Left renal cortex interstitium (tissue), 4 donors: ENCODE measurements at places on chromosomes 7 and 10.

- no peak for DNase-seq
These were observed 27.5 kb downstream of the DLG5 start for GRCh38 chr10:77899080-77899477.

- no peak for DNase-seq
These were observed 21.5 kb downstream of the SH3PXD2A start for GRCh38 chr10:103833731-103834365.

DNA sequence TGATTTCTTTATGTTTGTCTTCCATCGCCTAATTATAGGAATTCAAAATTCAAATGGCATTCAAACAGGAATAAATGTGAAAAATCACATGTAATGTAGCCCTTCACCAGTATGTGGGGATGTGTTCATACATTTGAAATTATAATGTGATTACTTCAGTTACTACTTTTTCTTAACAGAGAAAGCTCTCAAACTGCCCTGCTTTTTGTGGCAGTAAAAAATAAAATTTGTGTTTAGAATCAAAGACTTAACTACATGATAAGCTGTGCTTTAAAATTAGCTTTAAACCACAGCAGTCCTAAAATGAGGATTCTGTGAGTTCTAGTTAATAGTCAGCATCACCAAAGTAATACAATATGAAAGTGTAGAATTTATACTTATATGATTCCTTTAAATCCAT is 7.8 kb upstream of the HERC4 start:
- DNase-seq, result no peak

GRCh38 chr7:121561717-121562116 is 165.6 kb upstream of the FAM3C start:
- DNase-seq, result no peak

GRCh38 chr10:109773288-109774120 is 149.8 kb downstream of the XPNPEP1 start:
- DNase-seq, result no peak

DNA sequence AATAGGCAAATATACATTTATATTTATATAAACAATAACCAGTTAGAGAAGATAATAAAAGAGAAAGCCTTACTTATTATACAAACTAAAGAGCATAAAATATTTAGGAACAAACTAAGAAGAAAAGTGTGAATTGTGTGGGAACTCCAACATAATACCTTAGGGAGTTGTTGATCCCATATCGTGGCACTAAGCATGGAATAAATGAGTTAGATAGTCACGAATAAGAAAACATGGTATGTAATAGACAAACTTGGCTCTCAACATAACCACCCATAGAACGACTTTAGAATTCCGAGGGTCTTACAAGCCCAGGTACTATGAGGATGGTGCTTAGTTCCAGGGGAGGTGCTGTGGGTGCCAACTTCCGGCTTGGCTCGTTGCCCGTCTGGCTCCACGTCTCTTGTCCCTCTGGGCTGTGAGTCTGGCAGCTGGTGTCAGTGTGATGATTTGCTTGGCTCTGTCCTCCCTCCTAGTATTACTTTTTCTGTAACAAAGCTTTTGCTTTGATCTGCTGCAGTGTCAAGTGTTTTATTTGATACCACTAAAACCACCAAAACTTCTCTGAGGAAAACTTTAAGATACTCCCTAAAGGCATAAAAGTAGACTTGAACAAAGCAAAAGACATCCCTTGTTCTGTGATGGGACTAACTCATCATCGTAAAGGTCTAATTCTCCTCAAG is 9.5 kb upstream of the RBM20 start:
- no peak for DNase-seq

DNA sequence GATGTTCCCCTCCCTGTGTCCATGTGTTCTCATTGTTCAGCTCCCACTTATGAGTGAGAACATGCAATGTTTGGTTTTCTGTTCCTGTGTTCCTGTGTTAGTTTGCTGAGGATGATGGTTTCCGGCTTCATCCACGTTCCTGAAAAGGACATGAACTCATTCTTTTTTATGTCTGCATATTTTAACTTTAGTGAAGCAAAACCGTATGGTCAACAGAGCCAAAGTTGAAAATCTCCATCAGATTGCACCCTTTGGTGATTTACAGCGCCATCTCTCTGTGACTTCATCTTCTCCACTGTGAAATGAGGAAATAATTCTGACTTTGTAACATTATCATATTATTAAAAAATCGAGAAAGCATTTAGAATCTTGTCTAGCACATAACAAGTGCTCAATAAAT is 132.3 kb upstream of the PLXDC2 start:
- no peak for DNase-seq

- no peak for DNase-seq
These were observed 173.3 kb downstream of the LSM5 start for GRCh38 chr7:32316839-32317238.

- no peak for DNase-seq
These were observed 404.9 kb upstream of the MBL2 start for GRCh38 chr10:53177468-53177867.

GRCh38 chr10:108970016-108970415 is 953.3 kb downstream of the XPNPEP1 start:
- DNase-seq, result peak; percentile 45

- no peak for DNase-seq
These were observed 13.1 kb downstream of the PLCE1 start for GRCh38 chr10:94006591-94007550.

GRCh38 chr7:835485-836401 is 3.5 kb downstream of the SUN1 start:
- DNase-seq, result no peak

- DNase-seq, result no peak
These were observed 724.5 kb downstream of the ANKRD7 start for GRCh38 chr7:118949031-118949430.

GRCh38 chr7:107201795-107202450 is 33.1 kb downstream of the HBP1 start:
- DNase-seq, result no peak

- no peak for DNase-seq
These were observed 2.0 kb upstream of the KIF11 start for GRCh38 chr10:92590623-92591549.

DNA sequence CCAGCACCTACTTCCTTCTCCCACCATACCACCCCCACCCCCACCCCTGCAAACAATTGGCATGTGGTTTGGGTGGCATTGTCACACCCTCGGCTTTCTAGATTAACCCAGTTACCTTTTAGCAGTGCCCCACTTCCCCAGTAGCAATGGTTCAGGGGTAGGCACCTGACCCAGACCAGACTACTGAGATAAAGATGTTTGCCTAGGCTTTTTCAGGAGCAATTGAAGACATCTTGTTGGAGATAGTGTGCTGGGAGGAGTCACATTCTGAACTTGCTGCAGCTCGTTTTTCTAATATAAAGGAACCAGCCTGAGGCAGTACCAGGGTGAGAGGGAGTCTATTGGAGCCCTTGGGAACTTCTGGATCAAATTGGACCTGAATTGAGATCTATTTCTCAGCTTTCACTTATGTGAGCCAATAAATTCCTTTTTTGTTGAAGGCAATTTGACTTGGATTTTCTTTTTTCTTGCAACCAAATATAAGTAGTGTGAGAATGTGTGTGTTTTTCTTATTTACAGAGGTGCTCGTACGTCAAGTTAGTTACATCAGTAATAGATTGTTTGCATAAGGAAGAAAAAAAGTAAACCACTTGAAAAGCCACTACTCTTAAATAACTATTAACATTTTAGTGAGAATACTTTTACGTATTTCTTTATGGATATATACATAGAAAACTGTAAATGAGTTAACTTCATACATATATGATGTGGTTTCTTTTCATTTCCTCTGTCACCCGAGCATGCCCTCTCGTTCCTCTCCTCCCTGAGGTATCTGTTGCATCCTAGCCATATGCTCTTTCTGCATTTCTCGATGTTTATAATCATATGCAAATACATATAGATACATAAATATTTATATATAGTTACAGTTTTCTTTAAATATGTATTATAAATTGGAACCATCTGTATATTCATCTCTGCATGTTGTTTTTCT is 38.0 kb downstream of the RAB18 start:
- DNase-seq, result no peak

GRCh38 chr7:44569959-44570358 is 3.7 kb downstream of the DDX56 start:
- DNase-seq, result no peak

GRCh38 chr10:128630787-128631252 is 504.6 kb upstream of the MKI67 start:
- no peak for DNase-seq

DNA sequence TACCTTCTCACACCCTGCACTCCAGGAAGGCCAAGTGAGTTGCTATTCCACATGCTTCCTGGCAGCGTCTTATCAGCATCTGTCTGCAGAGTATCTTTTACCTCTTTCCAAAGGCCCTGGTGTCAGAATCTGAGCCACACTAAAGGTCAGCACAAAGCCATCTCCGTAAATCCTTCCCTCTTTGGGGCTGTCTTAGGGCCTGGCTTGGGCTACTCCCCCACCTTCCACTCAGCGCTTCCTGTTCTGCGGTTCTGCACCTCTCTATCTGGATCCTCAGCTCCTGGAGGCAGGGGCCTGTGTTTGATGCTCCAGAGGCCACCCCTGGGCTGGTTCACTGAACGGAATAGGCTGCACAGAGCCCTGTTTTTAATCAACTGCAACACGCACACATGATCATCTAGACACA is 334.8 kb upstream of the GALNT17 start:
- DNase-seq, result no peak

- DNase-seq, result no peak
These were observed 348.2 kb downstream of the SDK1 start for GRCh38 chr7:3649250-3649649.

DNA sequence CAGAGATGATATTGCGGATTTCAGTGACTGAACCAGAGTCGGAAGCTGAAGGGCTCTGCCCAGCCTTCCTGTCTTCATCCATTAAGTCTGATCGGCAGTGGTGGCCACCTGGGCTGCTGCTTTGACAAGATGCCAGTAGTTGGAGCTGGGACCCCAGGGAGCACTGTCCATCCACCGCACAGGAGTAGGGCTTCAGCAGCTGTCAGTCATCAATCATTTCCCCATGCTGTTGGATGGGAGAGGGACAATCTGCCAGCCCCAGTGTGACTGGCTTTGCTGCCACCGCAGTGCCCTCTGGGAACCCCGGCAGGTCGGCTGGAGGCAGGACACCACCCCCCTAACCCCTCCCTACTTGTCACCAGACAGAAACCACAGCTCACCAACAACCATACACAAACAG is 23.0 kb upstream of the GPR146 start:
- DNase-seq, result no peak

DNA sequence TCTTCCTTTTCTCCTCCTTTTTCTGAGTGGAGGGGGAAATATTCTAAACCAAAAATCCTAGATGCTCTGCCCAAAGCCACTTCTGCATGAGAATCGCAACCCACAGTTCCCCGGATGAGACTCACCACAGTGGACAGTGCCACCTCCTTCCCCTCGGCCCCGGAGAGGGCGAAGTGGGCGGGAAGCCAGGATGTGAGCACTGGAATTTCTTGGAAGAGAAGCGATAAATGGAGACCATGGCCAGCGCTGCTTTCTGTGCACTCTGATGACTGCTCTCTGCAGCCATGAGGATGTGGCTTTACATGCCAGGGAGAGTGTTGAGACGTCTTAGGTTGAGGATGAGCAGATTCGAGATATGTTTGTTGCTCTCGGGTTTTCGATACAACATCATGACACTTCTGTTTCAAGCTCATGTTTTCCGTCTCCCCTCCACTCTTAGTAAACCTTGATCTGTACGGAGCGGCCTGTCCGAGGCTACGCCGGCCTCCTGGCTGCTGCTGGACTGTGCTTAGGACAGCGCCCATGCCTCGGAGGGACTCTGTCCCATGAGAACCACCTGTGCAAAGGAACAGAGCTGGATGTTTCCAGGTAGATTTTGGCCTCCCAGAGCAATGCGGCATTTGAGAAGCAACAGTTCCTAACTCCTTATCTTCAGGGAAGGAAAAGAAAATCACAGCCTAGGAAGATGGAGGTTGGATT is 414.6 kb upstream of the FOXK1 start:
- no peak for DNase-seq

GRCh38 chr10:123464430-123465323 is 201.5 kb upstream of the GPR26 start:
- DNase-seq, result no peak

GRCh38 chr7:12695965-12696364 is 8.5 kb downstream of the ARL4A start:
- DNase-seq, result no peak

GRCh38 chr7:138425026-138425425 is 35.0 kb upstream of the TRIM24 start:
- no peak for DNase-seq

DNA sequence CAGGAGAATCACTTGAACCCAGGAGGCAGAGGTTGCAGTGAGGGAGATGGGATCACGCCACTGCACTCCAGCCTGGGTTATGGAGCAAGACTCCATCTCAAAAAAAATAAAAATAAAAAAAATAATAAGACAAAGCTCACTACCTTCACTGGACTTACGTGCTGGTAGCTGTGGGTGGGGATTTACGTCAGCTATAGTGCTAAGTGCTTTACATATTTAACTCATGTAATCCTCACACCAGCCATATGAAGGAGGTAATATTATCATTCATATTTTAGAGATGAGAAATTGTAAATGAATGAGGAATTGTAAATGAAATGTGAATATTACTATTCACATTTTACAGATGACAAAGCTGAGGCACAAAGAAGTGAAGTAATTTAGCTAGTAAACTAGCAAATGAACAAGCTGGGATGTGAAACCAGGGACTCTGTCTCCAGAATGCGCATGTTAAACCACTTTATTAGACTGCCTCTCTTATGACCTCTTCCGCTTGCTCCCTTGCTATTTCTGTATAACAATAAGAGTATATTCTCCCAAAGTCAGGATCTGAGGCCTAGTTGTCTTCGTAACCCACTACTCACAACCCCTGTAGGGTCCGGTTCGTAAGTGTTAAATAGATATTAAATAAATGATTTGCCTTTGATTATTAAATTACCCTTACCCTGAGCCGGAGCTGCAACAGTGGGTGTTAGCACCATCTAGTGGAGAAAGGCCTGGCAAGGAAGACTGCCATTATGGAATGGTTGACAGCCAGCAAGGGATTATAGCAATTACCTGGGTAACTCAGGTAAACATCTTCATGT is 70.2 kb downstream of the HTR7 start:
- DNase-seq, result peak; percentile 1

GRCh38 chr7:6443372-6443941 is 4.3 kb downstream of the DAGLB start:
- DNase-seq, result no peak

GRCh38 chr7:33923440-33924229 is 18.3 kb downstream of the BMPER start:
- no peak for DNase-seq

GRCh38 chr10:16777473-16778370 is 39.5 kb downstream of the RSU1 start:
- peak; percentile 56 for DNase-seq
